ENCODE measurements at places on chromosomes 7 and 10.

DNA sequence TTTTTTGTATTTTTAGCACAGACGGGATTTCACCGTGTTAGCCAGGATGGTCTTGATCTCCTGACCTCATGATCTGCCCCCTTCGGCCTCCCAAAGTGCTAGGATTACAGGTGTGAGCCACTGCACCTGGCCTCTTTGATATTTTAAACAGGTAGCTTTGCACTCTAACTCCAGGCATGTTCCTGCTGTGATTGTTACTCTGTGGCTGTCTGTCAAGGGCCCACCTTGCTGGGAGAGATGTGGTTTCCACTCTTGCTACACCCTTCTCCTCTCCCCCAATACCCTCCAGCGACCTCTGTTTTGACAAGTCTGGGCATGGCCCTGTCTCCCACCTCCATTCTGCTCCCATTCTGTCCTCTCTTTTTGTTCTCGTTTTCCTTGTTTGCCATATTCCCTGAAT is 17.1 kb downstream of the SMKR1 start:
- DNase-seq, result no peak

GRCh38 chr10:123295644-123296043 is 141.4 kb downstream of the BUB3 start:
- no peak for DNase-seq

- DNase-seq, result peak; percentile 4
Observed at GRCh38 chr7:116953906-116954838, 871 bp downstream of the ST7 start.

GRCh38 chr7:90797596-90797995 is 201.5 kb downstream of the CDK14 start:
- no peak for DNase-seq

GRCh38 chr10:30500534-30500933 is 66.5 kb downstream of the MAP3K8 start:
- no peak for DNase-seq

DNA sequence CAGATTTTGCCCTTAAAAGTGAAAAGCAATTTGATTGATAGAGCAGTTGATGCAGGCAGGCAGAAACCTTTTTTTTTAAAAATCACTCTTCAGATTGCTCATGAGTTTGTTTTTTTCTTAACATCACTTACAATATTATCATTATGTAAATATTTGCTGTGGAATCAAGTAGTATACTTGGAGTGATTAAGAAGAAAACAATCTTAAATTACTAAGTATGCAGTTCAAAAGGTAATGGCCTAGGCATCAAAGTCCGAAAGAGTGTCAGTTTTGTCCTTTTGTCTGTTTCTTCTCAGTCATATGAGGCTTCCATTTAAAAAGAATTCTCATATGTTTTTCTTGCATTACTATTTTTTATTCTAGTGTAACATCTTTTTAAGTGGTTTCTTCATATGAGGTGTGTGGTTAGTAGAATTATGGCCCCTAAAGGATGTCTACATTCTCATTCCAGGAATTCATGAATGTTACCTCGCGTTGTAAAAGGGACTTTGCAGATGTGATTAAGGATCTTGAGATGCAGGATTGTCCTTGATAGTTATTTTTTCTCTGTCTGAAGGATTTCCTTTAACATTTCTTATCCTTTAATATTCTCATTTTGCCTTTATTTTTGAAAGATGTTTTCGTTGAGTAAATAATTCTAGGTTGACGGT is 44.0 kb downstream of the BICC1 start:
- DNase-seq, result no peak

DNA sequence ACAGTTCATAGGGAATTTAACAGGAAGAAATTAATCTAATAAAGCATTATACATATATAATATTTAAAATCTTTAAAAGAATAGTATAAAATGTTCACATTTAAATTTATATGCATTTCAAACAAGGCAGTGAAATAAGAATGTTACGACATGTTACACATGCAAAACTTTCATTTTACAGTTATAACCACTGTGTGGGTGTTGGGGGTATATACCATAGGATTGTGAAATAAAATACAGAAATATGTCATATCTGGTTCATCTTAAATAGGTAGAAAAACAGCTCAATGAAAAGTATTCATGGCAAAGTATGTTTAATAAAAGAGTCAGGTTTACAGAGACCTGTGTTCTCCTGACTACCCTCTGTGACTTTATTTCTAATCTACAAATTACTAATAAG is 45.6 kb downstream of the CHCHD3 start:
- DNase-seq, result no peak

GRCh38 chr10:26481315-26481692 is 43.2 kb downstream of the APBB1IP start:
- no peak for DNase-seq

DNA sequence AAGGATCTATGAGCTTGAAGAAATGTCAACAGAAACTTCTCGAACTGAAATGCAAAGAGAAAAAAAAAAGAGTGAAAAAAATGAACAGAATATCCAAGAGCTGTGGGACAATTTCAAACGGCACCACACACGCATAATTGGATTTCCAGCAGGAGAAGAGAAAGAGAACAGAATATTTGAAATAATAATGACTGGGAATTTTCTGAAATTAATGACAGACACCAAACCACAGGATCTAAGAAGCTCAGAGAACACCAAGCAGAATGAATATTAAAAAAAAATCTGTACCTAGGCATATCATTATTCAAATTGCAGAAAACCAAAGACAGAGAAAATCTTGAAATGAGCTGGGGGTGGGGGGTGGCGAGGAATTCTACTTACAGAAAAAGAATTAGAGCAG is 27.2 kb downstream of the DPYSL4 start:
- no peak for DNase-seq

- no peak for DNase-seq
Observed at GRCh38 chr10:118808601-118809356, 54.0 kb upstream of the CACUL1 start.

DNA sequence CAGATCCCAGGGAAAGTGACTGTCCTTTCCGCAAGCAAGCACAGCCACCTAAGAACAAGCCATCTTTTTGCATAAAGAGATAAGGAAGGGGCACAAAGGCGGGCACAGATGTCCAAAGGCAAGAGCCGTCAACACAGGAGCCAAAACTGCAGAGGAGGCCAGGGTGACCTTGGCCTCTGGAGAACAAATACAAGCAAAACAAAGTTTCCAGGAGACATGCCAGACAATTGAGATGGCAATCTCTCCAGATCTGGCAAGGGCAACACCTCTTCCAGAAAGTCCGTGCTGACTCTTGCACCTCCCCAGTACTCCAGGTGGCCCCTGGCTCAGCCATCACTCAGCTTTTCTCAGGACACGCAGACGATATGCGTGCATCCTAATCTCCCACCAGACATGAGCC is 58.2 kb downstream of the TEX36 start:
- DNase-seq, result no peak

GRCh38 chr10:24716295-24716694 is 7.4 kb downstream of the ARHGAP21 start:
- DNase-seq, result no peak

- no peak for DNase-seq
Observed at GRCh38 chr7:143329471-143330170, 13.7 kb downstream of the CLCN1 start.

DNA sequence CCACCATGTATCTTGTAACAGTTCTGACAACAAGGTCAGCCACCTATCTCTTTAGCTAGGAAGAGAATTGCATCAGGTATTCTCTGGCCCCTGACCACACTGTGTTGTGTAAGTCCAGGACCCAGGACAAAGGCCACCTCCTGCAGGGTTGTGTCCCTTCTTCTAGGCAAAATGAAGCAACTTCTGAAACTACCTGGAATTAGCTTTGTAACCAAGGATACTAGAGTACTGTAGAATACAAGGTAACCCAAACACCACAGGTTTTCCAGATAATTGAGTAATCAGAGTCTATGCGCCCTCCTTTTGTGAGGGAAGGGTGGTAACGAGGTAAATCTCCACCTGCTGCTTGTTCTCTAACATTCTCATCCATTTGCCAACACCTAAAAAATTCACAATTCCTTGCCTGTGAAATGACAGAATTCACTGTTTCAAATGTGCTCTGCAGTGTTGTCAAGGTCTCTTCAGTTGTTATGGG is 51.7 kb downstream of the SGMS1 start:
- DNase-seq, result no peak
